ENCODE measurements at places on chromosomes 6 and 20.

DNA sequence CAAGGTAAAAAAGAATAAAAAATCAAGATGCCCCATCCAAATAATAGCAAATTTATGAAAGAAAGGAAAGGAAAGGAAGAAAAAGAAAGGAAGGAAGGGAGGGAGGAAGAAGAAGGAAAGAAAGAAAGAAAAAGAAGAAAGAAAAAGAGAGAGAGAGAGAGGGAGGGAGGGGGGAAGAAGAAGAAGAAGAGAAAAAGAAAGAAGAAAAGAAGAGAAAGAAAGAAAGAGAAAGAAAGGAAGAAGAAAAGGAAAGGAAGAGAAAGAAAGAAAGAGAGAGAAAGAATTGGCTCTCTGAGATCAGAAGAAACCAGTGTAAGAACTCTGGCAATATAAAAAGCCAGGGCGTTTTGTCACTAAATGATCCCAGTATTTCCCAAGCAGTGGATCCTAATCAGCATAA, 401.7 kb downstream of the EPHA7 start:
- DNase-seq, result no peak

DNA sequence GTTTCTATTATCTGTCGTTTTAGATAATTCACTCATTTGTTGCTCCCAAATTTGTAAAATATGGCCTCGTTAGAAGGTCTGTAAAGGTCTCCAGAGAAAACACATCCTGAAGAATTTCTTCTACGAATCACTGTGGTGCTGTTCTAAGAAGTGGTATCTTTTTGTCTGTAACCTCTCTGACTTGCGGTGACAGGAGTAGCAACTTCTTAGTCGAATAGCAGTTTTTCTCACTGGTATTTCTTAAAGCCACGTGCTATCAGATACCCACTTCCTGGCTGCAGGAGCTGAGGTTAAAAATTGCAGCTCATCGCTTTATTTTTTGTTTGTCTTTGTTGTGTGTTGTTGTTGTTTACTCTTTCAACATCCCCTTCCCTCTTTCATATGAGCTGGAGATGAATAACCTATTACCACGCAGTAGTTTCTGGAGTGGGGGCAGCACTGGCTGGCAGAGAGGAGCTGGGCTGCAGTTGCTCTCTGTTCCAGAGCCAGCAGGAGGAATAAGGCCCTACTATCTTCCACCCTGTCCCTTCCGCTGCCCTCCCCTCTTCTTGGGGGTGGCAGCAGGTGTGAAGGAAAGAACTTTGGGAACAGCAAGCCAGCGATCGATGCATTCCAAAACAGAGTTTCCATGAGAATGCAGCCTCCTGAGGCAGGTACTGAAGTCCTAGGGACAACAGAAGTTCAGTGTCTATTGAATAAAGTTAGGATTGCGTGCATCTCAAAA, 64.7 kb downstream of the C6orf118 start:
- no peak for DNase-seq

GRCh38 chr20:48319943-48320584, 507.7 kb downstream of the PREX1 start:
- no peak for DNase-seq

DNA sequence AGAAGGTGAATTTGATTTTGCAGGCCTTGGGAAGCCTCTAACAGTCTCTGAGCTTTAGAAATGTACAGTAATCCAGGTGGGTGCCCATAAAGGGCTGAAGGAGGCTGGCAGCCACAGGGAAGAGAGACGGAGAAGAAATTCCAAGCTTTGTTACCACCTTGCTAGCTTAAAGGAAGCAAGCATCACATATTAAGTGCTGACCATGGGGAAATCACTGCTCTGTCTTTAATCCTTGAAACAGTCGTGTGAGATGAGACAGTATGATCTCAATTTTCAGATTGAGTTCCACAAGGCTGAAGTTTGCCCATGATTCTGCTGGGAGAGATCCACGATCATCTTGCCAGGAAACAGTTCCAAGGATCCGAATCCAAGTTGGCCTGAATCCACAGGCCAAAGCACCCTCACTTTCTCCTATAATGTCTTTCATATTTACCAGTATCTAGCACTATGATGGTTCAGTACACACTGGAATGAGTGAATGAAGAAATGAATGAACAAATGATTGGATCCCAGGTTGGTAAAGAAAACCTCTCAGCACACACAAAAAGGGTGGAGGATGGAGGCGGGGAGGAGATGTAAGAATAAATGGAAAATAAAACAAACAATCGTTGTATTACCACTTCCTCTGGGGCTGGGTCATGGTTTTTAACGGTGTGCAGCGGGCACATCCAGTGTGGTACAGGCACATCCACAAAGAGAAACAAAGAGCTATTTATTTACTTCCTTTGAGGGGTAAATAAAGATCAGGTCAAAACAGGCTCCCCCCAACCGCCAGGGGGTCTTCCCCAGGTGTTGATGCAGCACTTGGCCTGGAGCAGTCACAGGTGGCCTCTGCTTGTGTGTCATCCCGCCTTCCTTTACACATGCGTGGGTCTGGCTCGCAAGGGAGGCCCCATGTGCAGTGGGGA, 28.2 kb upstream of the TAF8 start:
- DNase-seq, result no peak

DNA sequence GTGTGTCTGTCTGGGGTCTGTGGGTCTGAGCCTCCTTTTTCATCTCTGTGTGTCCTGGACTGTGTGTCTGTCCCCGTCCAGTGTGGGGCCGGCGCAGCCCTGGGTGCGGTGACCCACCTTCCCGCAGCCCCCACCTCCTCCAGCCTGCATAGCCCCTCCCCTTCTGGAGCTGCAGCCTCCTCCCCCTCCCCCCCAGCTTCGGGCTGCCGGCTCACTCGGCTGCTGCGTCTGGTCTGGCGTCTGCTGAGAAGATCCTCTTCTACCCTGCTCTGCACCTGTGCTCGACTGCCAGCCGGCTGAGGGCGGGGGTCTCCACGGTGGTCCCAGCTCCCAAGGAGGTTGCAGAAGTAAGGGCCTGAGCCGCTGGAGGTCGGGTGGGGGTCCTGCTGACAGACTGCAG, 7.6 kb upstream of the LKAAEAR1 start:
- DNase-seq, result no peak

- DNase-seq, result no peak
Observed at GRCh38 chr6:142482974-142483373, 181.2 kb downstream of the ADGRG6 start.

DNA sequence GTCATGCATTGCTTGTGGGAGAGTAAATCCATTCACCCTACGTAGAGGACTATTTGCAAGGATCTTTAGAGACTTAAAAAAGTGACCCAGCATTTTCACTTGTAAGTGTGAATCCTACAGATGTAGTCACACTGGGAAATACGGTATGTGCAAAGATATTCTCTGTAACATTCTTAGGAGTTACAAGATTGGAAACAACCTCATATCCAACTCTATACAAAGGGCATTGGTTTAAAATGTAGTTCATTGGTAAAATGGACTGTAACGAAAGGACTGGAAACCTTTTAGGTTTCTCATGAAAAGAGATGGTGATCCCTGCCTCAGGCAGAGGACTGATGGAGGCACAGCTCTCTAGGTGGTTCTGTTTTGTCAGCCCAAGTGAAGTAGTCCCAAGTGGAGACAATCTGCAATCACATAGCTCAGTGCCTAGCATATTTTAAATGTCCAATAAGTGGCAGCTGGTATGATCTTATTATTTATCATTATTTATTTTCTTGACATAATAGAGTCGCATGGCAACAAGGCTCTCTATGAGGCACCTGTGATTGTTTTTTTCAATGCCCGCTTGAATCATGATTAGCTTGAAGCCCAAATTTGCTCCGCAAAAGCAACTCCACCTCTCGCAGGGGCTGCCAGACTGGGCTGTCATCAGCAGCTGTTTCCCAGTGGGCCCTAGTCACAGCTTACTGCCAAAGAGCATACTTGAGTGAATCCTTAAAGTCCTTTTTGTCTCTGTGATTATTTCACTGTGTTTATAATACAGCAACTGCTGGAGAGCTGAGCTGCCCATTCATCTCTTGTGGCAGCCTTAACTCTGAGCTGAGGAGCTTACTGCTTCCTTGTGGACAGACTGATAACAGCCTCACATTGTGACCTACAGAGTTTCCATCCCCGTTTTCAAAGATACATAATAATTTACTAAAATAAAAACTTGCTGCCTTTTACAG, 19.8 kb upstream of the ENPP1 start:
- DNase-seq, result no peak

- no peak for DNase-seq
Observed at GRCh38 chr6:167572841-167573271, 248.0 kb downstream of the TTLL2 start.

DNA sequence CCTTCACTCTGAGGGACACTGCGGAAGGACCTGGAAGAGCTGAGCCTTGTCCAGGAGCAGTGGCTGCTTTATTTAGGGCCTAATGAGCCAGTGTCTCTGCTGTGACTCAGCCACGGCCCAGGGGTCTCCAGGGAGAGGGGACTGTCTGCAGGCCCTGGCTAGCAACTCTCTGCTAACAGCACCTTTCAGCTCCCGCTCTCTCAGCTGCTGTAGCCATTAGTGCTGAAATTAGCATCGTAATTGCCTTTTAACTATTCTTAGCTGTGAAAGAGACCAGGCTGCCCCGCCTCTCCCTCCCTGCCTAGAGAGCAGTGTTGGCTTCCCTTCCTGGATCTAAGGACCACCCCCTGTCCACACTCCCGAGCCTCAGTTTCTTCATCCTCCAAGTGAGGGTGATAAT, 53.1 kb upstream of the SLC32A1 start:
- DNase-seq, result no peak

GRCh38 chr6:29667158-29667557, 10.3 kb downstream of the MOG start:
- DNase-seq, result no peak

- DNase-seq, result no peak
Observed at GRCh38 chr20:45506398-45506797, 9.0 kb downstream of the SPINT3 start.

GRCh38 chr6:41404182-41404845, 68.9 kb downstream of the NCR2 start:
- DNase-seq, result no peak

DNA sequence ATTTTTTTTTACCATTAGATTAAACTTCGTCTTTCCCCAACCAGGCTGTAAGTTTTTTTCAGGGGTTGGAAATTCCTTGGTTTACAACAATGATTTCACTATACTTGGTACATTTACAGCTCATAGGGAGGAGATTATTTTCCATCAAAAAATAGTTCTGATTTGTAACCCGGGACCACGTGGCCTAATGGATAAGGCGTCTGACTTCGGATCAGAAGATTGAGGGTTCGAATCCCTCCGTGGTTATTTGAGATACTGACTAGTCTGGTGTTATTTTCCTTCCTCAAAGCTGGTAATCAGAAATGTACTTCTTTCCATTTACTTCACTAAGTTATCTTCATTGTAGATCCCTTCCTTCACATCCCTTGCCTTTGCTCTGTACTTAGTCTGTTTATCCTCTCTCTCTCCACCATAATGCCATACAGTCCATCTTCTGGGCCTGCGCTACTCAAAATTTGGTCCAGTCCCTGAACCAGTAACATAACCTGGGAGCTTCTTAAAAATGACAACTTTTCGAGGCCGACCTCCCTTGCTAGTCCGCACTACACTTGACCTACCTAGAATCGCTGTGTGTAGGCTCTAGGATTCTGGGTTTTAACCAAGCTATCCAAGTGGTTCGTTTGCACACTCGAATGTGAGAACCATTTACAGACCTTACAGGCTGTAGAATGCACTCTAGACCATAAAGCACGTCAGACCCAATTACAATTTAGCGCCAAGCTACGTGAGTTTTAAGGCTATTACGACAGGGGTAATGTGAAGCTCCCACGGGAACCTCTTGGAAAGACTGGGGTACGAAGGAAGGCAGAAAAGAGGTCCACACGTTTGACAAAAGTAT, 42.1 kb upstream of the BTN3A2 start:
- peak; percentile 51 for DNase-seq

DNA sequence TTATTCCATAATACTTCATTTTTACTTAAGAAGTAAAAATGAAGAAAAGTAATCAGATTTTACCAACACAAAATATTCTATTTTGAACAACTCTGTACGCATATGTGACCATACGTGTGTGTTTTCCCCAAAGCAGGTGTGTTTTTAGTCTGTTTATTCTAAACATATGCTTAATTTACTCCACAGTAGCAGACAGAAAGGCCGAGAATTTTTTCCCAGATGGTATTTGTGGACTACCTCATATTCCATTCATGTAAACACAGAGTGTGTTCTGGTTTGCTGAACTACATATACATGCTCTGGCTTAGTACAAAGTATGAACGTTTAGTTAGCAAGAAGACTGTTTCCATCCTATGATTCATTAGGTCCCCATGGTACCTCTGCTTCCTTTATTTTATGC, 233.3 kb upstream of the RUNX2 start:
- DNase-seq, result no peak

DNA sequence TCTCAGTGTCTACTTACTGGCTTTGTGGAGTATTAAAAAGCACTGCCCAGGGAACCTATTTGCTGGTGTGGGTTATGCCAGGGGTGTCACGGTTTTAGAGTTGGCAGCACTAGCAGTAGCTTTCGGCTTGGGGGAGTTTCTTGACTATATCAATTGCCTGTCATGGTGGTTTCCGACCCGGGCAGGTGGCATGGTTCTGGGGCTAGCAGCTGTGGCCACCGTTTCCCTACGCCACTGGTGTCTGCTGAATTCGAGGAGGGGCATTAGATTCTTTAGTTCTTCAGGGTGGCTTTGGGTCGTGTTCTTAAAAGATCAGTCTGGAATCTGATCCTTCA, 55.6 kb upstream of the FOXC1 start:
- no peak for DNase-seq

GRCh38 chr6:52055451-52055850, 32.0 kb downstream of the PKHD1 start:
- DNase-seq, result no peak

DNA sequence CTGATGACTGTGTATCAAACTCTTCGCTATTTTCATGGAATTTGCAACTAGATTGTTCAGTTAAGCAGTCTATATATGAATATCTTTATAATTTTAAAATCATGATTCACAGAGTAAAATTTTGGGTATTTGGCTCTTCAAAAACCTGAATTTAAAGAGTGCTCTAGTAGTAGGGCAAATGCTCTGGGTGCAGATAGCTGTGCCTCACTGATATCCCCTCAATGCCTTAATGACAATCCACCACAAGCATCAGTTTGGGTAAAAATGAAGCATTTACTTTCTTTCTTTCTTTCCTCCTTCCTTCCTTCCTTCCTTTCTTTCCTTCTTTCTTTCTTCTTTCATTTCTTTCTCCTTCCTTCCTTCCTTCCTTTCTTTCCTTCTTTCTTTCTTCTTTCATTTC, 239.7 kb downstream of the ADGRB3 start:
- DNase-seq, result no peak

- DNase-seq, result peak; percentile 30
Observed at GRCh38 chr6:137823826-137824555, 43.1 kb upstream of the TNFAIP3 start.

DNA sequence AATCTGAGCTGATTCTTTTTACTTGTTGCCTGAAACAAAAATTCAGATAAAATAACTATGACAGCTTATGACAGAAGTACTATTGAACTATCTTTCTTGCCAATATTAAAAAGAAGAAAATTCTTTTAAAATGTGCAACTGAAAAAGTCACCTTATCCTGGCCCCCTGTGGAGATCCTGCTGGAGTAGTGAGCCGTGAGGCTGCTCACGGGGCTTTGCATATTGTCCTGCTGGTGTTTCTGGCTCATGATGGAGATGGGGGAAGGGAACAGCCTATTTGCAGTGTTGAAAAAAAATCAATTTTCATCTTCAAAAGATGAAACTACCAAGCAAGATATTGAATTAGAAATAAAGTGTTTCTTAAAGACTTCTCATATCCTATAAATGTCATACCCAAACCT, 216.0 kb downstream of the SAMD5 start:
- no peak for DNase-seq

GRCh38 chr6:64113704-64114103, 478.1 kb downstream of the PHF3 start:
- DNase-seq, result no peak

- no peak for DNase-seq
Observed at GRCh38 chr6:20575125-20575524, 40.9 kb downstream of the CDKAL1 start.

GRCh38 chr6:127457456-127458064, 1.6 kb downstream of the KIAA0408 start:
- DNase-seq, result no peak

Data from activated CD4-positive, CD25-positive, alpha-beta regulatory T cell (primary cell).